ENCODE measurements at places on chromosomes 5 and 9.

DNA sequence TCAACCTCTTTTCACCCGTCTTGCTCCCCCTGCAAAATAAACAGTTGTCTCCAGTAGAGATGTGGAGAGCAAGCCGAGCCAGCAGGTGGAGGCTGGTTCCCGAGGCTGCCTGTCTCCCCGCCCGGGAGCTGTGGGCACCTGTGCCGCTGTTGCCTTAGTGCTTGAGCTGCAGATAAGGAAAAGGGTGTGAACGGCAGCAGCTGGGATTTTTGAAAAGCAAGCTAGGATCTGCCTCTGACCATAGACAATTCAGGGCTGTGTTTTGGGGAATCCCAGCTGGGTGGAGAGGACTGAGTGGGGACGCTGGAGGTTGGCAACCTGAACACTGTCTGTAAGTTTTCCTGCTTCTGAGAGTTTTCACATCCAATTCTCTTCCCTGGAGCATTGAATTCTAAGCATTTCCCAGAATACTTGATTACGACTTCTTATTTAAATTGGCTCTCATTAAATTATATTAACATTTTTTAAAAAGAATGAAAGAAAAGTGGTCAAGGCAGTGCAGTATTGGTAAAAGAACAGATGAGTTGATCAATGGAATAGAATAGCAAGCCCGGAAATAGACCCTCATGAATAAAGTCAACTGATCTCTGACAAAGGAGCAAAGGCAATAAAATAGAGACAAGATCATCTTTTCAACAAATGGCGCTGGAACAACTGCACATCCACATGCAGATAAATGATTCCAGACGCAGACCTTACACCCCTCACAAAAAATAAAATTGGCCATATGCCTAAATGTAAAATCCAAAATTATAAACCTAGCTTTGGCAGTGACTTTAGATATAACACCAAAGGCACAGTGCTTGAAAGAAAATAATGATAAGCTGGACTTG lies 9.7 kb downstream of the WNK2 start:
- no peak for DNase-seq

GRCh38 chr9:68619636-68620035 lies 79.0 kb upstream of the TMEM252 start:
- DNase-seq = no peak

- DNase-seq = no peak
These were observed 42.3 kb upstream of the NR3C1 start for GRCh38 chr5:143445776-143446175.

GRCh38 chr5:176371621-176372539 lies 6.6 kb downstream of the ARL10 start:
- no peak for DNase-seq

- DNase-seq = no peak
These were observed 3.2 kb downstream of the SNX30 start for GRCh38 chr9:112753725-112754124.

- no peak for DNase-seq
These were observed 132.4 kb upstream of the EPB41L4A start for GRCh38 chr5:112551419-112552032.

DNA sequence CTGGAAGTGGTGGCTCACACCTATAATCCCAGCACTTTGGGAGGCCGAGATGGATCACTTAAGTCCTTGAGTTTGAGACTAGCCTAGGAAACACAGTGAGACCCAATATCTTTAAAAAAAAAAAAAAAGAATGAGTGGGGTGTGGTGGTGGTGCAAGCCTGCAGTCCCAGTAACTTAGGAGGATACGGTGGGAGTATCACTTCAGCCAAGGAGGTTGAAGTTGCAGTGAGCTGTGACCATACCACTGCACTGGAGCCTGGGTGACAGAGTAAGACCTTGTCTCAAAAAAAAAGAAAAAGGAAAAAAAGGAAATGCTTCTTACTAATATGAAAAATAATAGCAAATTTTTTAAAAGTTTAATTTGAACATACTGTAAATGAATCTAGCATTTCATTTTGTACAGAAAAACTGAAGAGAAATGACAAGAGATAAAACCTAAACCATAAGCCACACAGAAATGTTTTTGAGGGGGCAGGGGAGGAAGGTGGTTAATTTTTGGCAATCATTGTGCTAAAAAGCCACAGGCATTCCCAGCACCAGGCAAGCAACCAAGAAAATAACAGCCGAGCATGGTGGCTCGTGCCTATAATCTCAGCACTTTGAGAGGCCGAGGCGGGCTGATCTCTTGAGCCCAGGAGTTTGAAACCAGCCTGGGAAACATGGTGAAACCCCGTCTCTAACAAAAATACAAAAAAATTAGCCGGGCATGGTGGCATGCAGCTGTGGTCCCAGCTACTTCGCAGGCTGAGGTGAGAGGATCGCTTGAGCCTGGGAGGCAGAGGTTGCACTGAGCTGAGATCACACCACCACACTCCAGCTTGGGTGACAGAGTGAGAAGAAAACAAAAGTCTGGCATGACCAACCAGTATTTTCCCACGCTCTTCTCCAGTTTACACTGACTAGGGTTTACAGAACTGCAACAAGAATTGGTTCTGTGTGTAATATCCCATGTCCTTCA lies 114.5 kb upstream of the NR5A1 start:
- DNase-seq = no peak

DNA sequence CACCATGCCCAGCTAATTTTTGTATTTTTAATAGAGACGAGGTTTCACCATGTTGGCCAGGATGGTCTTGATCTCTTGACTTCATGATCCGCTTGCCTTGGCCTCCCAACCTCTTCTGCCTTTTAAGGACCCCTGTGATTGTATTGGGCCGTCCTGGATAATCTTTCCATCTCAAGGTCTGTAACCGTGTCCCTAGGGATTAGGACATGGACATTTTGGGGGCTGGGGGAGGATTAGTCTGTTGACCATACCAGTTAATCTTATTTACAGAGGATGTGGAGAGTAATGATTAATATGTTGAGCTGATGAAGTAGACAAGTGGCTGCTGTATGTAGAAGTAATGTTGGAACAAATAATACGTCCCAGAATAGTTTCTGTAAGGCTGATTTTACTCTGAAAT lies 23.1 kb downstream of the LNPEP start:
- no peak for DNase-seq

DNA sequence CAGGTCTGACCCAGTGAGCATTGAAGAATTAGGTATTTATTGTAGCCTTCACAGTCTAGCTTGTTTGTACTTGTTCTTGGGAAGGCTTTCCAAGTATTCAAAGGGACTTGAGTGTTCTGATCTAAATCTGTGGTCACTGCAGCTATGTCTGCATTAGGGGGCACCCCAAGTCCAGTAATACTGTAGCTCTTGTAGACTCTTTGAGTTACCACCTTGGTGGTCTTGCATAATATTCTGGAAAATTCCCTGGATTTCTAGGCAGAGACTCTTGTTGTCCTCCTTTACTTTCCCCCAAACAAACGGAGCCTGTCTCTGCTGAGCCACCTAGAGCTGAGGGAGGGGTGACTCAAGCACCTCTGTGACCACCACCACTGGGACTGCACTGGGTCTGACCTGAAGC lies 149.5 kb upstream of the DHFR start:
- no peak for DNase-seq

- no peak for DNase-seq
These were observed 24.4 kb upstream of the PPP1R2B start for GRCh38 chr5:156825688-156826087.

DNA sequence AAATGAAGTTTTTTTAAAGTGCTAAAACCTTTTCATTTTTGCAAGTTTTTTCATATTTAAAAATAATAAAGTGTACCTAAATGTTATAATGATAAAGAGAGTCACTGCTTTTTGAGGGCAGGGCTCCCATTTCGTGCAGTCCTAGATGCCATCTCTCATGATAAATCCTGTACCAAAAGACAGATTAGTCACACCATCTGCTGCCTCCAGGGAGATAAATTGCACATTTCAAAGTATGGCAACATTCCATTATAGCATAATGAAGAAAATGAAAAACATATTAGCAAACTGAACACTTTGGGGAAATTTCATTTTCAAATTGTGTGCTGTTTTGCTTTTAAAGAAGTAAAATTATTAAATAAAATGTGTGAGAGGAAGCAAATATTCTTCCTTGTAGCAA lies 257.2 kb downstream of the KIAA0825 start:
- no peak for DNase-seq

- DNase-seq = no peak
These were observed 121.5 kb downstream of the HMHB1 start for GRCh38 chr5:143933451-143933850.

DNA sequence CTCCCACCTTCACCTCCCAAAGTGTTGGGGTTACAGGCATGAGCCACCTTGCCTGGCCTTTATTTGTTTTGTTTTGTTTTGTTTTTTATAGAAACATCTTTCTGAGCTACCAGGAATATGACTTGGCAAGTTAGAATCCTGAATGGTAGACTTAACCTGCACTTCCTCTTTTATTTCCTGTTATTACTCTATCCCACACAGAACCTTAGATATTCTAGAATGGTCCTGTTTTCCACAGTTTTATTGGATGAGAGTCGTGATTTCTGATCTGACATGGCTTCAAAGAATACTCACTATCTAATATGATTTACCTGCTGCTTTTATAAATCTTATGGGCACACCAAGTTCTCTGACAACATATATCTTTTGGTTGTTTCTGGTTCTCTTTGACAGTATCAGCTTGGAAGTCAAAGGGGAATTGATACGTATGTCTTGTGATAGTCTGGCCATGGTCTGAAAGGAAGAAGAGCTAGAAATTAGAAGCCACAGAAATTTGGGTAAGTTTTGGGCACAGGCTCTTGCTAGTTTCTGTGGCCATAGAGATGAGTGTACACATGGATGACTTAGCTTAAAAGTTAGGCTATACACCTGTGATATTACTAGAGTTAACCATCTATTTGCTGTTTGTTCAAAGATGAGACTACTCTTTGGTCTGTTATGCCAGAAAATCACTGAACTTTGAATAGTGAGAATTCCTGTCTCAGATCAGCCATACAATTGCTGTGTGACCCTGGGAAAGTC lies 4.7 kb upstream of the PANK3 start:
- DNase-seq = no peak

DNA sequence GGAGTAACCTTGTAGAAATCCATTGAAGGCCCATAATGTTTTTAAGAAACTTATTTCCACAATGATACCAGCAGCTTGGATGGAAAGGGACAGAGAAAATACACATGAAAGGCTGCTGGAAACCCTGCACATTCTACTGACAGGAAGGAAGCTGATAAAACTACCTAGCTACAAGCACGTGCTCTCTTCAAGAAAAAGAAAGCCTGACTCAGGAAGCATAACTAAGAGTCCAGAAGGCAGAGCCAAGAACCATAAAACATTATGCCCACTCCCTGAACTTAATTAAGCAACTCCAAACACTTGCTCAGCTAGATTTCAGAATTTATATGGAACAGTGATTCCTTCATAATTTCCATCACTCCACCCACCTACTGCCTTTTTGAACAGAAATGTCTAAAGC lies 430.8 kb downstream of the SEMA5A start:
- DNase-seq = no peak

- no peak for DNase-seq
These were observed 418.7 kb upstream of the KIF2A start for GRCh38 chr5:61887271-61887670.

DNA sequence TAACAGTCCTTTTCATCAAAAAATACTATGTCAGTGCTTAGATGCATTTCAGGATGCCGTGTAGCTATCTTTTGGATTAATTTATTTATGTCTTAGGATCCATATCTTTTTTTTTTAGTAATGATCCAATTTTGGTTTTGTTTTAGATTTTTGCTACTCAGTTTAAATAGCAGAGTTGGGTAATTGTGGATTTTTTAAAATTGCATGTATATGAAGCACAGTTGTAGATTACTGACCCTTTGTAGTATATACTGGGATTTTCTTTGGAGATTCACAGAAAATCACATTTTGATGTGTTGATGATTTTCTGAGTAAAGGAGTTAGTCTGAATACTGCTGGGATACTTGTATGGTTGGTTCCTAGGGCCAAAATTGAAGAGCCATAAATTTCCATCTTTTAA lies 111.8 kb downstream of the NIPBL start:
- DNase-seq = no peak

DNA sequence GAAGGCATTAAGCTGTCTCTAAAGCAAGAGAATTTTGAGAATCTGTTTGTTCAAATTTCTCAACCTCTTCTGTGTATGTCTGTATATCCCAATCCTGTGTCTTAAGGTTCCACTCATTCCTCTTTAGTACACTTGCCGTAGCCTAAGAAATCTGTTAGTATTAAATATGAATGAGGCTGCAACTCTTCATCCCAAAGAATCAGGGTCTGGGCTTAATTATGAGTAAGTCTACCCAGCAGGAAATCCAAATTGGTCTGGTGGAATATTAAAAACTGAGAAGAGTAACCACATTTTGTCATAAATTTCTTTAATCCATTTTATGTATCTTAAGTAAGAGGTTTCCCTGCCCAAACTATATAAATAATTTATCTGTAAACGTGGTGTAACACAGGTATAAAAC lies 1171.2 kb downstream of the CDH12 start:
- no peak for DNase-seq

- no peak for DNase-seq
These were observed 4.8 kb downstream of the SUB1 start for GRCh38 chr5:32589942-32590869.

- DNase-seq = no peak
These were observed 59.4 kb upstream of the TNFSF8 start for GRCh38 chr9:114989600-114990410.

- DNase-seq = no peak
These were observed 328.2 kb downstream of the TUSC1 start for GRCh38 chr9:25350011-25350410.

DNA sequence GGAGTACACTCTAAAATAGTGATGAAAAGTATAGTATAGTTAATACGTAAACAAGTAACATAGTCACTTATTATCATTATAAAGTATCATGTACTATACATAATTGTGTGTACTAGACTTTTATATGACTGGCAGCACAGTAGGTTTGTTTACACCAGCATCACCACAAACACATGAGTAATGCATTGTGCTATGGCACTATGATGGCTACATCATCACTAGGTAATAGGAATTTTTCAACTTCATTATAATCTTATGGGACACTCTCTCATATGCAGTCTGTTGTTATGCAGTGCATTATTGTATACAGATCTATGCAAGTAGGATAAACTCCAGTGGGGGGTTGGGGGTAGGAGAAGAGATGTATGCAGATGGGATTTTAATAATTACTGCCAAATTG lies 52.7 kb upstream of the ELL2 start:
- DNase-seq = no peak

- no peak for DNase-seq
These were observed 20.7 kb downstream of the CDC37L1 start for GRCh38 chr9:4700091-4700490.

- no peak for DNase-seq
These were observed 35.8 kb upstream of the ATP10B start for GRCh38 chr5:160887780-160888179.

- no peak for DNase-seq
These were observed 5.7 kb downstream of the CD180 start for GRCh38 chr5:67190861-67191260.

DNA sequence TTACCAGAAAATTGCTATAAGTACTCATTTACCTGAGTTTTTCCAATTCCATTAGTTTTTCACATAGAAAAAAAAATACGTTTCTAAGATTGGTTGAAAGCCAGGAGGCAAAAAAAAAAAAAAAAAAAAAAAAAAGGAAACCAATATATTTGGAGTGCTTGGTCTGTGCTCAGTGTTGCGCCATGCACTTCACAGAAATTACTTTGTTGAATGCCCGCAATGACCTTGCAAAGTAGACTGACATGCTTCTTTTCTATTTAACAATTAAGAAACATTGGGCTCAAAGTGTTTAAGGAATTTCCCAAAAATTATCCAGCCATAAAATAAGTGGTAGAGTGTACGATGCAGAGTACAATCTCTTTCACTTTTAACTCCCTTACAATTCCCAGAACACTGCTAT lies 65.2 kb upstream of the PAPPA start:
- DNase-seq = no peak

Measured in Right ventricle myocardium inferior (tissue), 1 donor.